ENCODE measurements at places on chromosomes 6 and 20.

- no peak for DNase-seq
Observed at GRCh38 chr6:32558426-32559057, 28.5 kb upstream of the HLA-DRB5 start.

- DNase-seq = no peak
Observed at GRCh38 chr6:31642798-31643570, 9.5 kb downstream of the BAG6 start.

- DNase-seq = no peak
Observed at GRCh38 chr20:3312940-3313682, 74.1 kb upstream of the SLC4A11 start.

DNA sequence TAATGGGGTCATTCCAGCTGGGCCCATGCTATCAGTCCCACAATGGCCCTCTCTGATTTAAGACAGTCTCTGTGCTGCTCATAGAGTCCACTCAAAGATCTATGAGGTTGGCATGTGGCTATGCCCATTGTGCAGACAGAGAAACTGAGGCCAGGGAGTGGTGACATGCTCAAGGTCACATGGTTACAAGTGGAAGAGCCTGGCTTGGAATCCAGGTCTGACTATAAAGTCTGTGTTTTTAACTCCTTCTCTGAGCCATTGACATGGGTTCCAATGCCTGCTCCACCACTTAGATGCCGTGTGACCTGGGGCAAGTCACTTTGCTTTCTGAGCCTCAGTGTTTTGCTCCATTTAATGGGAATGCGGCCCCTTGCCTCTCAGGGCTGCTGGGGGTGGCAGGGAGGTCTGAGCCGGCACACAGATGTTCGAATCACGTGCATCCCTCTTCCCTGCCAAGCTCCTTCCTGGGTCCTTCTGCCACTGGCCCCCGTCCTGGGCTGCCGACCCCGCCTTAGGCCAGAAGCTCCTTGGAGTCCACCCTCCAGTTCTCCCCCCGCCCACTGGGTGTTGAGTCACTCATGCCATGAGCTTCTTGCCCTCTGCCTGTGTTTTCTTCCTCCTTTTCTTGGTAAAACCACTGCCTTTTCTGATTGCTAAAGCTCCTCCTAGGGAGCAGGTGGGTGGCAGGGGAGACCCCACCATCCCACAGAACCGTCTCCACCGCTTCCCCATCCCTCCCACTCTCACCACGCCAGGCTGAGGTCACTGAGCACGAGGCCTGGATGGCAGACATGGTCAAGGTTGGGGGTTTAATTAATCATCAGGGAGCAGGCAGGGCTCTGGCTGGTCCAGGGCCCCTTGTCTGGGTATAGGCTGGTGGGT lies 35.7 kb downstream of the CEBPB start:
- DNase-seq = peak; percentile 1

- DNase-seq = no peak
Observed at GRCh38 chr6:167670938-167671338, 155.8 kb upstream of the AFDN start.

- DNase-seq = no peak
Observed at GRCh38 chr6:133985970-133986369, 32.9 kb downstream of the TBPL1 start.

- DNase-seq = no peak
Observed at GRCh38 chr6:139588076-139588639, 213.7 kb upstream of the CITED2 start.

DNA sequence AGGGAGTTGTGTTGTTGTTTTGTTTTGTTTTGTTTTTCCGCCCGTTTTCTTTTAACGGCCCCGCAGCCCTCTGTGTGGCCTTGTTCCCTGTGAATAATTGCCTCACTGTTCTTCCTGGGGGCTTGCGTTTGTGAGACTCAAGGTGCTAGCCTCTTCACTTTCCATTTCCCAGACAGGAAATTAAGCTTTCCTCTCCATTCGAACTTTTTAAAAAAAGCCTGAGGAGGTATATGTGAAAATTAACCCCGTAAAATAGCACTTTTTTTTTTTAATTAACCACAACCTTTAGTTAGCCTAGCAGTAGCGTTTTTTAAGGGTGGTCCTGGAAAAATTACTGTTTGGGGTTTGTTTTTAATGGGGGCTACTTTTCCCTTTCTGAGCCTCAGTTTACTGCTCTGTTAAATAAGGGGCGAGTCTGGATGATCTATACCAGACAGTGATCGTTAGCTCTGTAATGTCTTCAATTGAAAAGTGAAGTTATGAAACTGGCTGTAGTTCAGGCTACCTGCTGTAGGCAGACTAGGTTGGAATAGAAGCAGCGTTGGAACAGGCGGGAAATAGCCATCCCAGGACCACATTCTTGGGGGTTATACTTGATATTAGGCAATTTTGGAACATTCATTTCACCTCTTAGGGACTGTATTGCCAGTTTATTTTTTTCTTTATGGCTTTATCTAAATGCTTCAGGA lies 1.7 kb downstream of the STX16 start:
- DNase-seq = no peak

GRCh38 chr6:106100755-106101154 lies 14.6 kb downstream of the PRDM1 start:
- no peak for DNase-seq

DNA sequence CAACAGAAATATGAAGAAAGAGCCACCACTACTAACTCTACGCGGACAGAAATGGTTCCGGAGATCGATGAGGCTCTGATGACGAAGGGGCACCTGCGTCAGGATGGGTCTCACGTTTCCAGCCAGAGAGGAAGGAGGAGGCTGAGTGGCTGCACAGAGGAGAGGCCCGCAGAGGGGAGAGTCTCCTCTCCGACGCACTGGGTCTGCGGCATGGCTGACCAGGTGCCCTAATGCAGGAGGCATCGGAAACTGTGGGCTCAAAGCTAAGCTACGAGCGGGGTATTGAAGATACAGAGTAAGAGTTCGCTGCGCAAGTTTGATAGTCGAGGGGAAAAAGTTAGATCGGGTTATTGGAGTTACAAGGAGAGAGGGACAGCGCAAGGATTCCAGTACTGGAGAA lies 69.9 kb downstream of the TTLL2 start:
- no peak for DNase-seq

- no peak for DNase-seq
Observed at GRCh38 chr6:111552958-111553357, 52.7 kb downstream of the TRAF3IP2 start.

- no peak for DNase-seq
Observed at GRCh38 chr6:110366975-110367374, 8.8 kb upstream of the METTL24 start.

DNA sequence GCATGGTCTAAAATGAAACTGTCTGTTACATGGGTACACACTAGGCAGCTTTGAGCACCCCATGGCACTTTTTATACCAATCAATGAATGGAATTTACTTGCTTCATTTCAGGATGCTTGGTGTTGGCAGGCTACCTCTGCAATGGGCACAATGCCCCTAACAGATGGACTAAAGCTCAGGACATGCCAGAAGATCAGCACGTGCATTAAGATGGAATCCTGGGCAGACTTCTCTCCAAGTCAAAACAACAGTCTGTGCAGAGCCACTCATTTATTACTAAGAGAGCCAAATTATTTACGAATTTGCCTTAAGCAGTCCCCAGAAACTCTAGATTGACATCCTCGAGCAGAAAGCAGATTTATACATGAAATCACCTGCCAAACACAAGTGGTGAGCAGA lies 55.8 kb upstream of the SCML4 start:
- DNase-seq = no peak

GRCh38 chr20:19695081-19695480 lies 63.0 kb upstream of the RIN2 start:
- no peak for DNase-seq

- no peak for DNase-seq
Observed at GRCh38 chr6:164006459-164006858, 591.9 kb downstream of the QKI start.

GRCh38 chr20:47479506-47479905 lies 22.2 kb upstream of the NCOA3 start:
- no peak for DNase-seq

DNA sequence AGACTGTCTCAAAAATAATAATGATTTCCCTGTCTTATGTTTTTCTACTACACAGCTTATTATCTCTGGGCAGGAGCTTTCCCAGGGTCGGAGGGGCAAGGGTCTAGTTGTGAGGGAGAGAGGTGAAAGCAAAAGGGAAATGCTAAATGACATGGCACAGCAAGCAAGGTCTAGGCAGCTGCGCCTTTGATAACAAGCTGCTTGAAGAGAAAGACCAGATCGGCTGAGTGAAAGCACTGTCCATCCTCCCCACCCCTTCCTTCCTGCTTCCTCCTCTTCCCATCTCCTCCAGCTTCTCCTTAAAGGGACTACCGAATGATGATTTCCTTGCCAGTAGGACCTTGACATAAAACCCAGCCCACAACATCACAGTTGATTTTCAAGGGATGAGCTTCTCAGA lies 158.1 kb upstream of the AKAP12 start:
- DNase-seq = no peak

- DNase-seq = no peak
Observed at GRCh38 chr6:123829302-123829953, 25.8 kb downstream of the NKAIN2 start.

Measured in stimulated activated CD8-positive, alpha-beta memory T cell treated with anti-CD3 and anti-CD28 coated beads, Interleukin-15, amount 100 ng/mL, for 4 hours (primary cell).